Activated naive CD4-positive, alpha-beta T cell treated with anti-CD3 and anti-CD28 coated beads, Interleukin-2, amount 10 ng/mL, durations not matched to agents 7 days and 5 days (primary cell): ENCODE measurements at places on chromosomes 1 and 21.

DNA sequence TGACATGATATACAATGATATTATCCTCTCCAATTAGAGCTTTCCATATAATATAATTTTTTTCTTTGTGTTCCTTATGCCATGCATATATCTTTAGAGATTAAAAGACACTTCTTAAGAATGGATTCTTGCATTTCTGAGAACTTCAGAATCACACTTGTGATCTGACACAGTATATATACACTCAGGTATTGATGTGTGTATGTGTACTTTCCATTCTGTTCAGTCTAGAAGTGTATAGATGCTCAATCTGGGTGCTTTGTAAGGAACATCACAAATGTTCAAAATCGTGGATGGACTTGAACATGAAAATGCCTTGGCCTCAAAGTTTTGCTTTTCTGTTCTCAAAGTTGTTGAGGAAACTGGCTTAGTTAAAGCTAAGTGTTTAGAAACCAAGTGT is 102.7 kb downstream of the FGGY start:
- no peak for DNase-seq

GRCh38 chr1:12136916-12137610 is 29.7 kb upstream of the TNFRSF1B start:
- DNase-seq, result no peak

GRCh38 chr1:160168609-160169369 is 17.4 kb downstream of the ATP1A4 start:
- no peak for DNase-seq

- no peak for DNase-seq
Observed at GRCh38 chr1:233246965-233247364, 48.6 kb downstream of the PCNX2 start.

DNA sequence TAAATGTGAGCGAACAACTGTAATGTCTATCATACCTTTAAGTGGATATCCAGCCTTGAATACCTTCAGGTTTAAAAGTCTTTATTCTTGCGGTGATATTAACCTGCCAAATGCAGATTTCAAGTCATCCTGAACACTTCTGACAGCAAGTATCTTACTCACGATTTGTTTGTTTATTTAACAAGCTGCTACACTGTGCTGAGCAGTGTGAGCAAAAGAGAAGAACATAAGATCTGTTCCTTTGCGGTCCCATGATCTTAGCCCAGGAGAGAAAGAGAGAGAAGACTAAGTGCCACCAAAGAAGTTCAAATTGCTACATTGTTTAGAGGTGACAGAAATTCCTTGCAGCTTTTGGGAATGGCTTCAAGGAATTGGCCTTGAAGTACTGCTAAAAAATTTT is 9.5 kb upstream of the IL24 start:
- DNase-seq, result no peak

GRCh38 chr1:7052701-7053100 is 267.4 kb downstream of the CAMTA1 start:
- no peak for DNase-seq

DNA sequence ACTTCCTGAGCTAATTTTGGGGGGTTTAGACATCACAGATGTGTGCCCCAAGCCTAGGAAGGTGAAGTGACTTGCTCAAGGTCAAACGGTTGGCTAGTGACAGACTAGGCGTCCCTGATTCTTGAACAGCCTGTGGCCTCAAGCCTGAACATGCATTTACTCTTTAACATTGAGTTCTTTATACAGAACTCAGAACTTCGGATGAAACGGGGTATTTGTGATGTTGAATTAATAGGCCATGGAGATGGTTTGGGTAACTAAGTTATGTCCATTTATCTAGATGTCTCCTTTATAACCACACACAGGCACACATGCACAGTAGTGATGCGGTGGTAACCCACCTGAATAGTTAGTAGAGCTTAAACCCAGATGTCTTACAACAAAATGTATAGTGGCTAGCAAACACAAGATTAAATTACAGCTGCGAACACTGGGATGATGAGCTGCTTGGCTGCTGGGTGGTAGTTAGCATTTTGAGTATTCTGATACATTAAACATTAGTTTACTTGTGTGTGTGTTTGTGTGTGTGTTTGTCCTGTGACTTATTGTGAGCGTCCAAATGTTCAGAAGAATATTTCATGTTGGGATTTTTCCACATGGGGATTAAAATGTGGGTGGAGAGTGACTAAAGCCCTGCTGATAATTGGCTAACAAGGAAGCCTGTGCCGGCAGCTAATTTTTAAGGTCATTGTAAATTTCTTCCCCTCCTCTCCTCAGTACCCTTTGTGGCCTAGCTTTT is 2.3 kb downstream of the ATP1A1 start:
- DNase-seq, result no peak

- peak; percentile 58 for DNase-seq
Observed at GRCh38 chr21:45892156-45892915, 89.2 kb upstream of the COL6A1 start.

GRCh38 chr1:67052741-67053534 is 1.0 kb downstream of the SLC35D1 start:
- no peak for DNase-seq

DNA sequence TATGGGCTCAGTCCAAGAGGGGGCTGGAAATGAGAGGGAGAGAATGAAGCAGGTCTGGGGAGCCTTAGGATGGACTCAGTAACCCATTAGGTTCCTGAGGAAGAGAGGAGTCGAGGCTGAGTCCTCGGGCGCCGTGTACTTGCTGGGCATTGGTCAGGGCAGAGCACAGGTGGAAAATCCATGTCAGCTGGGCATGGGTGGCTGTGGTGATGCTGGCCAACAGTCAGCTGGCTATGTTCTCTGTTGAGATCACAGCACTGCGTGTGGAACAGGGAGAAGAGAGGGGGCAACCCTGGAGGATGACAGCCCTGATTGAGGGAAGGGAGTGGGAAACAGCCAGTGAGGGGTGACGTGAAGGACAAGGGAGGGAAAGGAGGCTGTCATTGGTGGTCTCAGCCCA is 43.1 kb upstream of the CLSTN1 start:
- no peak for DNase-seq

GRCh38 chr1:153790966-153791647 is 15.9 kb downstream of the SLC27A3 start:
- DNase-seq, result peak; percentile 46

DNA sequence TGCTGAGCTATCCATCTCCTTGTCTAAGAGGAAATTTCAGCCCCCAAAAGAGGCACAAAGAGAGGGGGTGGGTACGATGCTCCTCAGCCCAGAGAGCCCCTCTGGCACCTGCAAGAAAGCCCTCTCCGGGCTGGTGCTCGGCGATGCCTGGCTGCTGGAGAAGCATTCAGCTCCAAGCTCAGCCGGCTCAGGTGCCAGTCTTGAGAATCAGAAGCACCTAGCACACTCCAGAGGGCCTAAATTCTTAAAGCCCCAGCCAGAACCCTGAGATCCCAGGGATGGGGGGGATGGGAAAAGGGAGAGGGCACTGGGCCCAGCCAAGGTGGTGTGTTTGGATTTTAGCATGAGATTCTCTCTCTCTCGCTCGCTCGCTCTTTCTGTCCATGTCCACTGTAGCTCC is 2.9 kb downstream of the GRIK3 start:
- no peak for DNase-seq

DNA sequence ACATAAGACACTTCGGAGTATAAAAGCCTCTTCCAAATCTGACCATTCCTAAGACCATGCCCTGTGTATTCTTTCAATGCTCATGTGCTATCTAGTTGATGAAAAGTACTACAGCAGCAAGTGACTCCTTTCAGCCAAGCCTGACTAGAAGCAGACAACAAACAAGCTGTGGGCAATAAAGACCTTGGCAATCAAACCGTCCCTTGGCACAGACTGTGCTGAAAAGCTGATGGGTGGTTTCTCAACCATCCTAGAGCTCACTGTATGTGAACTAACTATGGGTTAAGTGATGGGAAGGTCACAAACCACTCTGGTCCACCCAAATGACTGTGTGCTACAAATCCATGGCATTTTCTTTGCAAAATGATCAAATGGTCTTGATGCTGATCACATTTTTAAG is 94.0 kb downstream of the KIAA0319L start:
- no peak for DNase-seq

DNA sequence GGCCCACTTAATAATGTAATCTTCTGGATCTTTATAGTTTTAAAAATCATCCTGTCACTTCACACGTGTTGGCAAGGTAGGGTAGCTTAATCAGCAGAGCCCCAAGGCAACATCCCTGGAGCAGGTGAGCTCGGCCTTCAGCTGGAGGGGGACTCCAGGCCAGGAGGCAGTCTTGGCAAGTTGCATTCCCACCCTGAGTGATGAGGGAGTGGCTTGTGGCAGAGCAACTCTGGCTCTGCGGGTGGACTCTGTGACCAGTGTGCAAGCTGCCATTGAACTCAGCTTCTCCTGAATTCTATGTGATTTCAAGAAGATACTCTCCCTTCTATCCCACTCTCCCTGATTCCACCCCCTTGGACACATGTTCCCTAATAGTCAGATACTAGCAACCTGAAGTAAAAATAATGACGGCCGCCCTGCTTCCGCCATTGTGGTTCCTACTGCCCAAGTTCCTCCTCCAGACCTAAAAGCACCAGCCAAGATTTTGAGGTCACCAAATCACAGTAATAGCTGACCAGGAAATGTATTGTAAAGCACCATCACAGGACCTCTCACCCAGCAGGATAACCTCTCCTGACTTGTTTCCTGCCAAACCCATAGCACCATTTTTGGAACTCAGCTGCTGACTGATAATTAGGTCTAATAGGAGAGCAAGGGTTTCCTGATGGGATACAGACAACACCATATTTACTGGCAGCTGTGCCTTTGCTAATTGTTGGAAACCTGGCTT is 11.5 kb upstream of the LYST start:
- no peak for DNase-seq

- DNase-seq, result no peak
Observed at GRCh38 chr1:56850922-56851321, 3.7 kb upstream of the C8A start.

GRCh38 chr1:233485385-233485784 is 128.5 kb upstream of the KCNK1 start:
- no peak for DNase-seq

- DNase-seq, result no peak
Observed at GRCh38 chr21:39968010-39968409, 100.8 kb downstream of the PCP4 start.

DNA sequence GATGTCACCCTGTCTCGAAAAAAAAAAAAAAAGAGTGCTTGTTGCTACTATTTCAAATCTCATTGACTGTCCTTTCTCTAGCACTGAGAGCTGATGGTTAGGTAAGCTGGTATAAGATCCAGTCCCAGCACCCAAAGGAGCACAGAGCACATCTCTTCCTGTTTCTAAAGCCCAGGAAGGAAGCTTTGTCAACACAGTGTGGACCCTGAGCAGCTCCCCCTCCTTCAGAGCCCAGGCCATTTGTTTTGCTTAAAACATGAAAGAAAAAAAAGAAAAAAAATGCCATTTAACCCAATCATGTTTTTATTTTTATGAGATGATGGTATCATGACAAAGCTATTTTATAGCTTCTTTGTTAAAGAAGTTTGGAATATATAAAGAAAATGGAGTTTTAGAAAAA is 184.1 kb upstream of the DUSP10 start:
- no peak for DNase-seq

- no peak for DNase-seq
Observed at GRCh38 chr21:44286716-44287632, 1.3 kb downstream of the AIRE start.

- no peak for DNase-seq
Observed at GRCh38 chr1:75745276-75745675, 20.8 kb downstream of the ACADM start.

GRCh38 chr1:63935143-63935542 is 161.3 kb downstream of the ROR1 start:
- DNase-seq, result no peak

GRCh38 chr1:30915491-30916230 is 7.1 kb upstream of the SDC3 start:
- no peak for DNase-seq

GRCh38 chr1:227758366-227758765 is 23.1 kb downstream of the SNAP47 start:
- no peak for DNase-seq

GRCh38 chr1:151963288-151963687 is 30.4 kb downstream of the S100A10 start:
- DNase-seq, result no peak

GRCh38 chr1:32390904-32391870 is 3.1 kb downstream of the BSDC1 start:
- no peak for DNase-seq

DNA sequence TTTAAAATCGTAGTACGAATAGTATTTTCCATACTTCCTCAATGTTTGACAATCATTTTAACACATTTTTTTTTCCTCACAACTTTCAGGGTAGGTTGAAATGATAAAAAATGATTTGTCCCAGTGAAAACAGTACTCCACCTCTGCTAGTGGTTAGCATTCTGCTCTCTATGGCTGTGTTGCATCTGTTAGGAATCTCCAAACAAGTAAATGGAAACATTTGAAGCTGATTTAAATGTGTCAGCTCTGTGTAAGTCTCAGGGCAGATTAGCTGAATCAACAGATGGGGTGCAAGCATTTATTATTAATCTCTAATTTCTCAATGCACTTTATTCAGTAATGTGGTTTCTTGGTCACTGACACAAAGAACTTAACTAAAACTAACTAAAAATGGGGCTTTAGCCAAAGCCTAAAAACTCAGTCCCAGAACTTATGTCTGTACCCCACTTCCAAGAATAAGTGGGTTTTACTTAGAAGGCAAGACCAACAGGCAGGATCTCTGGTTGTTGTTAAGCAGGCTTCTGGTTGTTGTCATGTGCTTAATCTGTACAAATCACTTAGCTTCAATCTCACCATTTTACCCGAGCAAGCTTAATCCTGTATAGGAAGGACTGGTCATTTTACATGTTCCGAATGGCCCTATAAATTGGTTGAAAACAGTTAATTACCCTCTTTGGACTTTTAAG is 67.8 kb downstream of the PRRX1 start:
- DNase-seq, result no peak

DNA sequence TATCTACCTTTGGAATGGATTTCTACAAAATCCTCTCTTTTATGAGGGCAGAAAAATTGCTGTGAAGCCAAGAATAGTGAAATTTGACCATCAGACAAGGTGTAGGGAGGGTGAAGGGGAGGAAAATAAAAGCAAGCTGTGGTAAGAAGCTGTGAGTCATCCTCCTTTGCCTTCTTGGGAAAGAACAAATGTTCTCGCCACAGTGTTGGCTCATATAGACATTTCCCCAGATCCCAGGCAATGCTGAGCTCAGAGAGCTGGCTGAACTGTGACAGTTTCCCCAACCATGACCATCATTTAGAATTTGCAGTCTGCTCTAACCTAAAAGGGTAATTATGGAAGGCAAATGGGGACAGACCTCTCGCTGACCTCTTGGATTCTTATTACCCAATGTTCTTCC is 235.4 kb downstream of the PBX1 start:
- no peak for DNase-seq
